ENCODE measurements at places on chromosomes 12 and 14.
A peak's percentile ranks its signal among the peaks of the same experiment; 100 is the strongest.

- DNase-seq: no peak
Measured at GRCh38 chr12:130668286-130669204, 47.6 kb downstream of the RIMBP2 start.

GRCh38 chr12:19302100-19302640, 137.1 kb upstream of the AEBP2 start:
- no peak for DNase-seq

- no peak for DNase-seq
Measured at GRCh38 chr12:112011685-112012084, 1.3 kb downstream of the TMEM116 start.

DNA sequence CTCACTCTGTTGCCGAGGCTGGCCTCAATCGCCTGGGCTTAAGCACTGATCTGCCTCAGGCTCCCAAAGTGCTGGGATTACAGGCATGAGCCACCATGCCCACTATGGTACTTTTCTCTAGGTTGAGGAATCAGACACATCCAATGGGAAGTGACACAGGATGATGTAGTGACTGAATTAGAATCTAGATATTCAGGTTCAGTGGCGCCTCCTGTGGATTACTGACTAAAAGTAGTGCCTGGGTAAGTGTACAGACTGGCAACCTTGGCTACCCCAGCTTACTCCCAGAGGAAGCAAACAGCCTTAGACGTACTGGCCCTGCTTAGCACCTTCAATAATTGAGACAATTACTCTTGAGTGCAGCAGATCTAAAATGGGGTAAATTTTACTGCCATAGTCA, 22.8 kb downstream of the GALNT8 start:
- no peak for DNase-seq

DNA sequence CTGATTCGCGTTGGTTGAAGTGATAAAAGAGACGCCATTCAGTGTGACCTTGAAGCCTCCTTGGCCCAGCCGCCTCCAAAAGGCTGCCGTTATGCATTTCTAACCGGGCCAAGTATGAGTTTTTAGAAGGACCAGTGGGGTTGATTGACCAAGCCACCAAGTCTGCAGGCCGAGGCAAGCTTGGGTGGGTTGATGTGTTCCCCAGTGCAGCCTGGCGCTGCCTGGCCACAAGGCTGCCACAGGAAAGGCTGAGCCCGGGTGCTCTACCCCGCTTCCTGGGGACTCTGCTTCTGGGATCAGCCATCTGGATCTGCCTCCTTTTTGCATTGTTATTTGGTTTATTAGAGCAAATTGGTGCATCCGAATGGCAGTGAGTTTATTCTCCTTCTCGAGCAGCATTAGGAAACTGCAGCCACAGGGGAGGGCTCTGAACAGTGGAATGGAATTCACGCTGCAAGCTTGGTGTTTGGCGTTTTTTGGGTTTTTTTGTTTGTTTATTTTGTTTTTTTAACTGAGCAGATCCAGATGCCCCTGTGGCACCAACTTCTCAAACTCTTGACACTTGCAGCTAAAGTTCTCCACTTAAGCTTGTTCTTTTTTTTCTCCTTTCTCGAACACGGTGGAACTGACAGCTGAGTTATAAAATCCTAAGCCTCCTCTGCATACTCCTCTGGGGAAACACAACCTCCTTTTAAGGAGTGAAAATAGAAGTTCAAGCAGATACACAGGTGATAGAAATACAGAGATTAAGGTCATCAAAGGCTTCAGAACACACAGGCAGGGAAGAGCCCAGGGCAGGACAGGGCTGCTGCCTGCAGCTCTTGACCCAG, 145.4 kb upstream of the FKBP4 start:
- no peak for DNase-seq

DNA sequence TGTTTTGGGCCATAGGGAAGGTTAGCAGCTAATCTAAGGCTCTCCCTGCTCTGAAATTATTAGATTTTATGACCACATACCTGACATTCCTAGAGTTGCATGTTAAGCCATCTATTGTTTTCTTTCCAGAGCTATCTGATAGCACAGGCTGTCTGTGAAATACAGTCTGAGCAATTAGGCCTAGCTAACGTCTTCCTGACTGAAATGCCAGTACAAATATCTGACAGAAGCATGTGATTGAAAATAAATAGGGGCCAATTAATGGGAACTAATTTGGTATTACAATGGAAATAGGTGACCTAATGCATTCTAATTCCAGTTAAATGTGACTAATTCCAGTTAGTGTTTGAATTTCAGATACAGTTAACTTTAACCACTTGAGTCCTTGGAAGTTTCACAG, 115.2 kb downstream of the C12orf75 start:
- DNase-seq: no peak

DNA sequence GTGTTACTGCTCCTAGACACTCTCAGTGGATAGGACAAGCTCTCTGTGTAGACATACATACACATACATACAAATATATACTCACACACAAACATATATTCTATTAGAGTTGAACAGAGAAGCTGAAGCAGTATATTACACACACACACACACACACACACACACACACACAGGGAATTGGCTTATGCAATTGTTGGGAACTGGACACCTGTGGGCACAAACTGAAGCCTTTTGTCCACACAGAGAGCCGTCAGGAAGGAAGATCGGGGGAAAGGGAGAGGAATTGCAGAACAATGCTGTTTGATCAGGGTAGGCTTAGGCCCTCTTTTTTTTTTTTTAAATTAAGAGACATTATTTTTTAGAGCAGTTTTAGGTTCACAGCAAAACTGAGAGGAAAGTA, 180.7 kb upstream of the DDHD1 start:
- no peak for DNase-seq

DNA sequence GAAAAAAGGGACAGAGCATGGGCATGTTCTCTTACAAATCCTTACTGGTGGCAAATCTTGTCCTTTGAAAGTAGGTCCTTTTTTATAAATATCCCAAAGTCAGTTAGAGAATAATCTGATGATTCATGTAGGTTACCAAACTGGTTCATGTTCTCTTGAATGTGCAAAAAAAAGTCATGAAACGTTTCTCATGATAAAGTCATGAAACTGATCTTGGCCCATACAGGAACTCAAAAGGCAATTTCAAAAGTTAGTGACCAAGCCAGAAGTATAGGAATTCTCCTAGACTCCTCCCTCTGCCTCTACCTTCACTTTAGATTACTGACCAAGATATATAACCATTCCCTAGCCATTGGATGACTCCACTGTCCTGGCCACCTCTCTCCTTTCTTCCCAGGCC, 27.3 kb upstream of the SPTSSA start:
- no peak for DNase-seq

- no peak for DNase-seq
Measured at GRCh38 chr12:3380200-3381043, 110.6 kb upstream of the PRMT8 start.

- DNase-seq: no peak
Measured at GRCh38 chr12:62977883-62978282, 42.9 kb upstream of the PPM1H start.

DNA sequence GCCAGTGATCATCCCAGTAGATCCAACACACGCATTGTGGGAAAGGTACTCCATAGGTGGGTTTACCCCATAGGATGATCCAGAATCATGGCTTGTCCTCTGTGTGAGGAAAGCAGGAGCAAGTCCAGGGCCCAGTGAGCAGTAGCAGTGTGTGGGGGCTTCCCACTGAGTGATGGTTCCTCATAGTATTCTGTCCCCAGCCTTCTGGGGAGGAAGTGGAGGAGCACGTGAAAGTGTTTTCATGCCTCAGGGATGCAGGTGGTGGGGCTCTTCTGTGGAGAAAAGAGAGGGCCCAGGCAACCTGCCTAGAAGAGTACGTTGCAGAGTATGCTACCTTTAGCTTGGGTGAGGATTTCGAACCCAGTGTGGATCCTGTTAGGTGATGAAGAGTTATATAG, 56.5 kb downstream of the SUSD6 start:
- no peak for DNase-seq

DNA sequence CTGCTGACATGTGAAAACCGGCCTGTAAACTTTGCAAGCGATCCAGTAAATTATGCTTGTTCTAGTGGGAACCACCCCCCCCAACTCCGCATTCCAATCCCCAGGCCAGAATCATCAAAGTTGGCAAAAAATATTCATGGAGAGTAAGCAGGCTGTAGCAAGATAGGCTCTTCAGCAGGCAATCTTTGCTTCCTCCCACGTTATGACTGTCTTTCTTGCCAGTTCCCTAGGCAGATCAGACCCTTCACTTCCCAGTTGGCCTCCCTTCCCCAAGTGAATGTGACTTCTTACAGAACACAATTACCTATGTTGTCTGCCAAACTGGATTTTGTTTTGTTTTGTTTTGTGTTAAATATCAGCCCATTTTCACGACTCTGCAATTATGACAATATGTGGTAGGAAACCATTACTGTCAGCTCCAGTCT, 1.2 kb upstream of the PTGER2 start:
- peak; percentile 15 for DNase-seq

DNA sequence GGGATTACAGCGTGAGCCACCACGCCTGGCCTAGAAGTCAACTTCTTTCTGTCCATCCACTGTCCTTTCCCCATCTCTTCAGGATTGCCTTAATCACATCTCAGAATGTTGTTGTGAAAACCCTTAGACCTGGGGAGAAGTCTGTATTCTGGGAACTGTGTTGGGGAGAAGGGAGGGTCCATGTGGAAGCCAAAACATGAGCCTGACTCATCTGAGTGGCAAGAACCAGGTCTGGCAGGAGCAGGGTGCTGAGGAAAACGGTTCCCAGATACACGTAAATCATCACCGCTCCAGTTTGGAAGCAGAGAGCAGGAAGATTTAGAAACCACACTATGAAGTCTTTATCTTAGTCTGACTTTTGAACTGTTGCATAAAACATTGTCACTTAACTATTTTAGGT, 245.6 kb upstream of the RGS6 start:
- no peak for DNase-seq

DNA sequence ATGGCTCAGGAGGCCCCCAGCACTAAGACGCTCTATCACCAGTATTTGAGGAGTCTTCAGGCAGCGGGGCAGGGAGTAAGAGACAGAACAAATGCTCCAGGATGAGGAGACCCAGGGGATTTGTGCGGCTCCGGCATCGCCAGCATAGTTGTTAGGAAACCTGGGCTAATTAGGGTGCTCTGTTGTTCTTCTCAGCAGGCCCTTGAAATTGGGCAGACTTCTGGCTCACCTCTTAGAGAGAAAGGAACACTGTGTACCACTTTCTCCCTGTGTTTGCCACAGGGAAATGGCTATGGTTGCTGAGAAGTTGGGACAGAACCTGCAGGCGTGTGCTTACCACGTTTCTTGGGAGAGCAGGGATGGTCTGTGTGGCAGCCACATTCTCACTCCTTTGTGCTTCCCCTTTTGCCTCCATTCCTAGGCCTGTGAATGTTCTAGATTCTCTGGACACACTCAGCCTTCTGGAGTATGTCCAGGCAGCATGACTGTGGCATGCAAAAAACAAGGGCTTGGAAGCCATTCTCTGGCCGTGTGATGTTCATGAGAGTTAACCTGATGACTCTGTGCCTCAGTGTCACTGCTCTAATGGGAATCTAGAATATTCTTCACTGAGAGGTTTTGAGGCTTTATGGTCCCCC, 109.0 kb downstream of the CHST11 start:
- DNase-seq: no peak

DNA sequence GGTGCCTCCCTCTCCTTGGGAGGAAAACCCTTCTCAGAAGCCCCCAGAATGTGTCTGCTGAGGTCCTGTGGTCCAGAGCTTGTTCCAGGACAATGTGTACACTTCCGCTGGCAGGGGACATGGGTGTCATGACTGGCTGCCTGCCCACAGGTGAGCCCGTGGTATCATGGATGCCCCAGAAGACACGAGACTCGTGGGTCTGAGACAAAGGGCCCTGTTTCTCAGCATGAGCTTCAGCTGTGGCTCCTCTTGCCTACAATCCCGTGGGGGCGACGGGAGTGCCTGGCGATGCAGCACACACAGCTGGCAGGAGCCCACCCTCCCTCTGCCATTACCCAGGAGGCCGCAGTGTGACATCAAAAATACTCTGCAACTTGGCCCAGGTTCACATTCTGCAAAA, 7.0 kb downstream of the TMEM121 start:
- no peak for DNase-seq

DNA sequence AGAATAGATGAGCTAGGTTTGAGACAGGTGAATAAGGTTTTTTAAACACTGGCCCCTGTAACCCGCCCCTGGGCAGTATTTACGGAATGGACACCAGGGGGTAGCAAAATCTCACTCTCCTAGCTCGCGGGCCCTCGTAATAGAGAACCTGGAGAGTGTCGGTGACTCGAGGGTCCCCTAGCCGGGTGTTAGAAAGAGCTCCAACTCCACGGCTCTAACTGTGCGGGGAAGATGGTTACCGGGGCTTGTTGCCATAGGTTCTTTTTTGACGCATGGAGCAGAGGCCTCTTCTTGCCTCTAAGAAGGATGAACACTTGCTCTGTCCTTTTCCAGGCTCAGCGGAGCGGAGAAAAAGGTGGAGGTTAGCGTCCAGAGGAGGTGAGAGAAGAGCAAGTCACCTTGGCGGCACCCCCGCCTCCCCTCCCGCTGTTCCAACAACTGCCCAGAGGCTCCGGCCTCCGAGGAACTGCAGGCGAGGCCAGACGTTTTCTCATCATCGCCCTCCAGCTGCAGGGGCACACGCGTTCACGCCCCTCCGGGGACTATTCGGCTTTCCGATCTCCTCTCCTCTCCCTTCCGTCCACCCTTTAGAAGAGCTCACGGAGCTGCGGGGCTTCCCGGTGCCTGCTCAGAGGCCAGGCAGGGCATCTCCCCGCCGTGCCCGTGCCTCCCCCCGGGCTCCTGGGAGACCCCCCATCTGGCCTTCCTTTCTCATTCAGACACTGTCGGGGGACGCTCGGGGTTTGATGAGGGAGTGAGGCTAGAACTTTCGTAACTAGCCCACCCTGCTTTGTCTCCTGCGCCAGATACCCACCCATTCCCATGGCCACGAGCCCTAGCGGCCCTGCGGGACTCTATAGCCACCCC, 1.4 kb upstream of the ARHGEF40 start:
- no peak for DNase-seq

DNA sequence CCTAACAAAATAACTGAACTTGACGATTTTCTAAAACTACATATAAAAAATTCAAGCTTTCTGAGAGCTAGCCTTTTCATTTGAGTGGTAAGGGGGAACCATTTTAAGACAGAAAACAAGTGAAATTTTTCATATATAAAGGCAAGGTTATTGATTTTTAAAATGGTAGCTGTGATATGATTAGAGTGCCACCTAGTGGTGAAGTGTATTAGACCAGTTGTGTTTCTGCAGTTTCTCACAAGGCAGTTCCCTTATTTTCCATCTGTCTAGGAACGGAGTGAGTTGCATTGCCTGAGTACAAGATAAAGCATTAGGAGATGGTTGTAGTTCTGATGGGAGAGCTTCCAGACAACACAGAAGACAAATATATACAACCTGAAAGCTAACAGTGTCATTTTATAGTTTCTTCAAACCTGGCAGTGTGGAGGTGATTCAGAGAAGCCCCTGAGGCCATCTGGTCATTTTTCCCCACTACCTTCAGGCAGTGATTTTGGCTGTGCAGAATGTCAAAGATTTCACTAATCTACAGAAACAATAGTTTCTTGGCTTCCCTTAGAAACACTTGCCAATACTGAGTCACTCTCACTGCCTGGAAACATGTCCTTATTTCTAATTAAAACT, 180.8 kb downstream of the C12orf50 start:
- peak; percentile 6 for DNase-seq

- no peak for DNase-seq
Measured at GRCh38 chr12:31961137-31961536, 1.9 kb downstream of the RESF1 start.

- no peak for DNase-seq
Measured at GRCh38 chr14:85471744-85472143, 58.2 kb upstream of the FLRT2 start.

All from SIG-M5 (cell line).